CD4-positive, CD25-positive, alpha-beta regulatory T cell (primary cell): ENCODE measurements at places on chromosomes 13 and 19. TPM values are rescaled to one million over a fixed set of nuclear protein-coding genes. Genes with fewer than 3 reads are reported as not detected.
A peak's percentile ranks its signal among the peaks of the same experiment; 100 is the strongest.

DNA sequence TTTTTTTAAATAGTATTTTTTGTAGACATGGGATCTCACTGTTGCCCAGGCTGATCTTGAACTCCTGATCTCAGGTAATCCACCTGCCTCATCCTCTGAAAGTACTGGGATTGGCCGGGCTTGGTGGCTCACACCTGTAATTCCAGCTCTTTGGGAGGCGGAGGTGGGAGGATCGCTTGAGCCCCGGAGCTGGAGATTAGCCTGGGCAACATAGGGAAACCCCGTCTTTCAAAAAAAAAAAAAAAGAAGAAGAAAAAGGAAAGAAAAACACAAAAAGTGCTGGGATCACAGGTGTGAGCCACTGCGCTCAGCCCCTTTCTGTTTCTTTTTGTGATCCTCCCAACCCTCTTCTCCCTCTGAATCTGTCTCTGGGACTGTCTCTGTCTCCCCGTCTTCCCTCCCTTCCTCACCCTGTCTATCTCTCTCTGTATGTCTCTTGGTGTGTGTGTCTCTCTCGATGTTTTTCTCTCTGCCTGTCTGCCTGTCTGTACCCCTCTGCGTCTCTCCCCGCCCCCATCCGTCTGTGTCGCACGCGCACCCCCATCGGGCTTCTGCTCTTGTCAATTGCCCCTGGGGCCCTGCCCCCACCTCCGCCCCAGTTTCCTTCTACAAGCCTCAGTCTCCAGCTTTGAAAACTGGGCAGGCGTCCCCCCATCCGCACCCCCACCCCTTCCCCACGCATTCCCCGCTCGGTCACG is 540 bp upstream of the ZFP36 start:
- peaks cover 19% of the 10 kb centered on the region for H3K36me3 ChIP-seq
- peak overlapping the region; percentile 100 for H3K27ac ChIP-seq
- peaks cover 83% of the 10 kb centered on the region for H3K4me1 ChIP-seq
- no peaks in the 10 kb centered on the region for H3K27me3 ChIP-seq
- H3K4me3 ChIP-seq, result peak overlapping the region; percentile 89
- DNase-seq, result peak; percentile 91

- no peak for DNase-seq
- peaks cover 16% of the 10 kb centered on the region for H3K4me1 ChIP-seq
- peaks cover 2% of the 10 kb centered on the region for H3K27me3 ChIP-seq
- H3K27ac ChIP-seq, result no peak overlapping the region
- H3K36me3 ChIP-seq, result no peaks in the 10 kb centered on the region
These were observed 7.8 kb downstream of the ISOC2 start for GRCh38 chr19:55453511-55454260.

- DNase-seq, result no peak
- H3K4me3 ChIP-seq, result no peak overlapping the region
- no peaks in the 10 kb centered on the region for H3K4me1 ChIP-seq
- no peak overlapping the region for H3K27ac ChIP-seq
These were observed 570.9 kb downstream of the PCDH9 start for GRCh38 chr13:66659286-66659685.

Gene CLDND2
- not detected for polyA plus RNA-seq

GRCh38 chr13:38191016-38191415 is 158.6 kb upstream of the UFM1 start:
- no peak overlapping the region for H3K4me3 ChIP-seq
- DNase-seq, result no peak
- H3K4me1 ChIP-seq, result no peaks in the 10 kb centered on the region
- no peaks in the 10 kb centered on the region for H3K27me3 ChIP-seq
- H3K27ac ChIP-seq, result no peak overlapping the region

- H3K36me3 ChIP-seq, result no peaks in the 10 kb centered on the region
- H3K4me3 ChIP-seq, result no peak overlapping the region
- DNase-seq, result no peak
These were observed 47.1 kb upstream of the CNMD start for GRCh38 chr13:52786766-52787165.

Gene LYPD3
- polyA plus RNA-seq, result 6.5 TPM

Gene COL4A2
- not detected for polyA plus RNA-seq

DNA sequence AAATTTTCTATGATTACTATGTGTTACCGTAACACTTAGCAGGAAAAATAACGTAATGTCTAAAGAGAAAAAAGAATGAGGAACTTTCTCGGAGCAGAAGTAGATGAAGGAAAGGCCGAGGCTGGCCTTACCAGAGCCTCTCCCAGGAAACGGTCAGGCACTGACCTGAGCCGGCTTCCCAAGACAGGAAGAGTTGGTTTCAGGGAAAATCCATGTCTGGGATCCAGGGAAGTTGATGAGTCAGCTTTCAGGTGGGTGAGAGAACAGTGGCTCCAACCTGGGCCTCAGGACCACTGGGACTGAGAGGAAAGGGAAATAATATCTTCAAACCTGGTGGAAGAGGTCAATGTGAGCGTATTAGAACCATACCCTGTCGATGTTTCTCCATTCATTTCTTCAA is 93.3 kb upstream of the UBL3 start:
- no peaks in the 10 kb centered on the region for H3K27me3 ChIP-seq
- peaks cover 36% of the 10 kb centered on the region for H3K4me1 ChIP-seq
- H3K36me3 ChIP-seq, result no peaks in the 10 kb centered on the region

Gene GSX1
- not detected for polyA plus RNA-seq

- no peak overlapping the region for H3K27ac ChIP-seq
- no peak for DNase-seq
- H3K27me3 ChIP-seq, result peaks cover 2% of the 10 kb centered on the region
- H3K4me1 ChIP-seq, result no peaks in the 10 kb centered on the region
These were observed 330.4 kb downstream of the RFC3 start for GRCh38 chr13:34148359-34148758.

- H3K4me3 ChIP-seq, result no peak overlapping the region
- no peak for DNase-seq
- H3K27me3 ChIP-seq, result no peaks in the 10 kb centered on the region
- no peak overlapping the region for H3K27ac ChIP-seq
- no peaks in the 10 kb centered on the region for H3K36me3 ChIP-seq
These were observed 1303.0 kb downstream of the EFNB2 start for GRCh38 chr13:105232439-105232838.

GRCh38 chr19:29655648-29656335 is 9.5 kb upstream of the PLEKHF1 start:
- no peak overlapping the region for H3K4me3 ChIP-seq
- peaks cover 3% of the 10 kb centered on the region for H3K27me3 ChIP-seq
- no peak overlapping the region for H3K27ac ChIP-seq
- no peaks in the 10 kb centered on the region for H3K36me3 ChIP-seq
- DNase-seq, result no peak
- H3K4me1 ChIP-seq, result no peaks in the 10 kb centered on the region

Gene ZNF418
- polyA plus RNA-seq, result 1.2 TPM

DNA sequence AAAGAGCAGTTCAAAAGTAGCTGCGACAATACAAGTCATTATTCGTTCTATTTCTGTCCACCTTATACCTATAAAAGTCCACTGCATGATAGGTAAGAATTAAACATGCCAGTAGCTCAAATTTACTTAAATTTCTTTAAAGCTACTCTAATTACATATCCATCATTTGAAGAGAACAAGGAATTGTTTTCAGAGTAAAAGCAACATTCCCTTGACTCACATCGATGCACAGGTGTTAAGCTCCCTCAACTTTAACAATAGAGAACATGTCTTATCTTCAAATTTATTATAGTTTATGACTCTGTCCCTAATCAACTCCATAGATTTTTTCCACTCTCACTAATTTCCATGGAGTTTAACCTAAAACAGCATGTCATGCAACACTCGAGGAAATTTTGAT is 157.5 kb upstream of the ATXN8OS start:
- H3K27ac ChIP-seq, result no peak overlapping the region
- H3K4me3 ChIP-seq, result no peak overlapping the region
- H3K36me3 ChIP-seq, result no peaks in the 10 kb centered on the region
- no peak for DNase-seq
- no peaks in the 10 kb centered on the region for H3K27me3 ChIP-seq
- H3K4me1 ChIP-seq, result no peaks in the 10 kb centered on the region

GRCh38 chr19:31231237-31231636 is 118.0 kb downstream of the TSHZ3 start:
- H3K4me1 ChIP-seq, result no peaks in the 10 kb centered on the region
- H3K36me3 ChIP-seq, result no peaks in the 10 kb centered on the region
- H3K27ac ChIP-seq, result no peak overlapping the region
- no peak for DNase-seq
- H3K4me3 ChIP-seq, result no peak overlapping the region

Gene PPP5C
- 16.3 TPM for polyA plus RNA-seq

Gene CC2D1A
- 4.9 TPM for polyA plus RNA-seq

DNA sequence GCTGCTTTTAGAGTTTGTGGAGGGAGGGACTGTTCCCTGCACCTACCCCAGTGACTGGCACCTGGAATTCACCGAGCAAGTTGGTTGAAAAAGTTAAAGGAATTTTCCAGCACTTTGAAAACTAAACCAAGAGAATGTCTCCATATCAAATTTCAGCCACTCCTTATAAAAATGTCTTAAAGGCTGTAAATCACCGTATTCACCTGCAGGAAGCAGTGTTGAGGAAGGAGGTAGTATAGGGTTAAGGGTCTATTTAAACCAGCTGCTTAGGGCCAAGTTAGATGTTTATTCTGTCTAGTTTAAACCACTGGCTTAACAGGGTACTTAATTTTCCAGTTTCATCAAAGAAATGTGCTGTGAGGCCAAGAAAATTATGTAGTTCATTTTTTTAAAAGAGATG is 3.8 kb upstream of the RAB20 start:
- DNase-seq, result no peak
- peaks cover 18% of the 10 kb centered on the region for H3K4me1 ChIP-seq
- H3K27ac ChIP-seq, result no peak overlapping the region
- H3K36me3 ChIP-seq, result no peaks in the 10 kb centered on the region
- no peak overlapping the region for H3K4me3 ChIP-seq

Gene FREM2
- polyA plus RNA-seq, result not detected
